ENCODE measurements at places on chromosomes 1 and 21.
A peak's percentile ranks its signal among the peaks of the same experiment; 100 is the strongest.

DNA sequence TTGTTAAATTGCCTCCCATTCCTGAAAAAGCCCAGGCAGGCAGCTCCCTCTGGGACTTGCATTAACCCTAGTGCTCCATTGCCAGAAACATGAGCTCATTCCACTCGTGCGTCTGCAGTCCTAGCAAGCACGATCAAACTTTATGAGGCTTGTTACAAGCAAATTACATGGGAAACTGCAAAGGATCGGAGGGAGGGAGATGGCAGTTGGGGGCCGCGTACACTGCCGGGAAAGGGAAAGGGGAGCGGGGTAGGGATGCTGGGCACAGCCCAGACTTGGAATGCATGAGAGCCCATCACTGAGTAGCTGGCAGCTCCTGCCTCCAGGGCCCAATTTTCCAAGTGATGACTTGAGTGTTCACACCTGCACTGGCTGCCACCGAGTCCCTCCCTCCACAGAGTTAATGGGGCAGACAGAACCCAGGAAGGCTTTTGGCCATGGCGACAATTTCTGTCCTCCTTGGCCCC is 169.9 kb downstream of the BRINP2 start:
- no peak for DNase-seq

DNA sequence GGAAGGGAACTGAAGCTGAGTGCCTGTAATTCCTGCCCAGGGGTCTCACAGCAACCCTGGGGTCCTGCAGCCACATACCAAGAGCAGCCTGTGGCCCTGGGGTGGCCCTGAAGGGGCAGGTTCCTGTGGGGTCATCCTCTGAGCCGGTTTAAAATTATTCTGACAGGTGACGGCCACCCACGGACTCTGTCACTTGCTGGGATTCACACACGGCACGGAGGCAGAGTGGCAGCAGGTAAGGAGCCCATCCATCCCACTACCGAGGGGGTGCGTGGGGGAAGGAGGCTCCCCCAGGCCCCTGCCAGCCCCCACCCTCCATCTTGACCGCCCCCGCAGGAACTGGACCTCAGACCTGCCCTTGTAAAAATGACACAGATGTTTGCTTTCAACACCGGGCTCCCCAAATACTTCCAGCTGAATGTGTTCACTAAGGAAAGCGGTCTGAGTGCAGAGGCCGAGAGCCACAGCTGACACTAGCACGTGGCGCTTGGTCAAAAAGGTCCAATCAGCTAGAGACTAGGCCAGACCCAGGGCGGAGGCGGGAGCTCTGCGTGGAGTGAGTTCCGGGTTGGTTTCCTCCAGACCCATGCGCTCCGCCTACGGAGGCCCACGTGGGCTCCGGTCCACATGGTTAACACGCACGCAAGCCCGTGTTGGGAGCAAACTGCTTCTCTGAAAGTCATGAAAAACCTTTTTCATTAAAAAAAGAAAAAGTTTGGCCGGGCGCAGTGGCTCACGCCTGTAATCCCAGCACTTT is 10.0 kb downstream of the YBEY start:
- DNase-seq: peak; percentile 90

- DNase-seq: no peak
Measured at GRCh38 chr1:80468356-80468755, 1332.4 kb upstream of the ADGRL2 start.

DNA sequence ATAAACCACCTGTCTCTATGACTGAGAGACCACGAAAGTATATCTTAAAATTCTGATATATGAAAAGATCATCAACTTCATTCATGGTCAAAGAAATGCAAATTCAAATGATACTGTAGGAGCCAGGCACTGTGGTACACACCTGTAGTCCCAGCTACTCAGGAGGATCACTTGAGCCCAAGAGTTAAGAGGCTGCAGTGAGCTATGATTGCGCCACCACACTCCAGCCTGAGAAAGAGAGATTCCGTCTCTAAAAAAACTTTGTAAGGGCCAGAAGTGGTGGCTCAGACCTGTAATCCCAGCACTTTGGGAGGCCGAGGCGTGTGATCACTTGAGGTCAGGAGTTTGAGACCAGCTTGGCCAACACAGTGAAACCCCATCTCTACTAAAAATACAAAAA is 17.0 kb downstream of the RERE start:
- DNase-seq: no peak

- no peak for DNase-seq
Measured at GRCh38 chr1:145711213-145711651, 4.1 kb upstream of the PDZK1 start.

GRCh38 chr1:92951141-92951582 is 10.1 kb downstream of the DIPK1A start:
- DNase-seq: peak; percentile 43

DNA sequence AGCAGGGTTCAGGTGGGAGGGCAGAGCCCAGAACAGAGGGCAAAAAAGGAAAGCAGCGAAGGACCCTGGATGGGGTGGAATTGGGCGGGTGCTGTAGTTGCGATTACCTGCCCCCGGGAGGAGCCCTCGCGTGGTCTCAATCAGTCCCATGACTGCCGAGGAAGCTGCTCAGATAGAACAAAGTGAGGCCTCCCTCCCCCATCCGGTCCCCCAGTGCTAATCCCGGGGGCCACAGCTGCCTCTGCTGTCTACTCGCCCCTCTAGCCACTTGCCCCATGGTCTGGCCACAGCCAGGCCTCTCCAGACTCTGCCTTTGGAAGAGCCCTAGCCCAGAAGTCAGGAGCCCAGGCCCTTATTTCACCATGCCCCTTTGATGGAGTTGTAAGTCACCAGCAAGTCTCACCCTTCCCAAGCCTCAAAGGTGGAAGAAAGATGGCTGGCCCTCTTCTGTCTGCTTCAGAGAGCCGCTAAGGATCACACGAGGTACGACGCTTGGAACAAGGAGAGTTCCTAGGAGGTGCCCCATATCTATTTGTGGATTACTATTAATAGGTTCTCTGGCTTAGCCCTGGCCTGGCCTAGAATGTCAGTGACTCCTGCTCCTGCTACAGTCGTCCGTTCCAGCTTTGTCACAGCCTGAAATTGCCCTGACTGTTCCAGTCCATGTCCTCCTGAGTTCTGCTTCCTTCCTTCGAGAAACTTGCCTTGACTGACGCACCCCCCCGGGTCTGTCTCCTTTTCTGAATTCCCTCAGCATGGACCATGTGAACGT is 16.4 kb downstream of the ECHDC2 start:
- peak; percentile 45 for DNase-seq

DNA sequence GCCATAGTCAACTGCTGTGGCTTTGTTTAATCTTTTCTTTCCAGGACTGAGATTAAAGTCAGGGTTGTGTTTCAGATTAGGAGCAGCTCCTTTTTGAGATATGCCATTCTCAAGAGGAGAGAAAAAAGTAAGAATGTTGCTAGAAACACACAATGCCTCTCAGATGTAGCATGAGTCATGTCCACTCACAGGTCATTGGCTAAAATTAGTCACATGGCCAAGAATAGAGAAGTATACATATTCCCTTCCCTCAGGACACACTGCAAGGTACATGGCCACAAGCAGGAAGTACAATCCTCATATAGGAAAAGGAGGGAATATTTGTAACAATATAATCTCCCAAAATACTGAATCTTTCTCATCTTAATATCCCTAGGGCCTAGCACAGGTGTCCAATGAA is 141.9 kb upstream of the PTBP2 start:
- DNase-seq: no peak

- DNase-seq: peak; percentile 65
Measured at GRCh38 chr1:202835548-202836072, 24.9 kb downstream of the PCAT6 start.

DNA sequence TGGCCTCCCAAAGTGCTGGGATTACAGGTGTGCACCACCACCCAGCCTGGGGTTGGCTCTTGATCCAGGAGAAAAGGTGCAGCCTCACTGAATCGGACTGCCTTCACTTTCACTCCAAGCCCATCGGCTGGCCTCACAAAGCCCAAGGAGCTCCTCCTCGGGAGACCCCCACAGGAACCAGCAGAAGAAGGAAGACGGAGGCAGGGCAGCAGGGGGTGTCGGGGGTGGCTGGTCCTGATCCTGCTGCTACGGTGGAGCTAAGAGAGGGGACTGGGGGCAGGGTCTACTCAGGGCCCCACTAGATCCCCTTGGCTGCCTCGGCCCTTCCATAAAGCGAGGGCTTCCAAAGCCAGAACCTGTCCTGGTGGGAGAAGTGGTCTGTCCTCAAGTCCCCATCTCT is 93.9 kb downstream of the STUM start:
- DNase-seq: no peak

DNA sequence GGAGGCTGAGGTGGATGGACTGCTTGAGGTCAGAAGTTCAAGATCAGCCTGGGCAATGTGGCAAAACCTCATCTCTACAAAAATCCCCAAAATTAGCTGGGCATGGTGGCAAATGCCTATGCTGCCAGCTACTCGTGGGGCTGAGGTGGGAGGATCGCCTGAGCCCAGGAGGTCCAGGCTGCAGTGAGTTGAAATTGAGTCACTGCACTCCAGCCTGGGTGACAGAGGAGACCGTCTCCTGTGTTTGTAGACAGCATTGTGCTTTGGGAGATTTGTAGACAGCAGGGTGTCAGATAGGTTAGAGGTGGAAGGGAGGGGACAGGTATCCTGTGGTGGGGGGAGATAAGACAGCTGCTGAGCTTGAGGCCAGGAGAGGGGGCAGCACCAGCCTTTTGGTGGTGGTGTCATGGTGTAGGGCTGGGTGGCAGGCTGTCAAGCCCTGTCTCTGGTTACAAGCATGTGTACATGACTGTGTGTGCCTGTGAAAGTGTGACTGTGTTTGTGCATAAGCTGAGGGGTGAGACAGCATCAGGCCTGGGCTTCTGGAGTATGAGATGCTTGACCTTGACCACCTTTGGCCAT is 15.2 kb downstream of the PPFIA4 start:
- no peak for DNase-seq

- DNase-seq: no peak
Measured at GRCh38 chr21:38797470-38797869, 8.3 kb upstream of the ETS2 start.

GRCh38 chr1:68331117-68331865 is 99.0 kb upstream of the WLS start:
- no peak for DNase-seq

DNA sequence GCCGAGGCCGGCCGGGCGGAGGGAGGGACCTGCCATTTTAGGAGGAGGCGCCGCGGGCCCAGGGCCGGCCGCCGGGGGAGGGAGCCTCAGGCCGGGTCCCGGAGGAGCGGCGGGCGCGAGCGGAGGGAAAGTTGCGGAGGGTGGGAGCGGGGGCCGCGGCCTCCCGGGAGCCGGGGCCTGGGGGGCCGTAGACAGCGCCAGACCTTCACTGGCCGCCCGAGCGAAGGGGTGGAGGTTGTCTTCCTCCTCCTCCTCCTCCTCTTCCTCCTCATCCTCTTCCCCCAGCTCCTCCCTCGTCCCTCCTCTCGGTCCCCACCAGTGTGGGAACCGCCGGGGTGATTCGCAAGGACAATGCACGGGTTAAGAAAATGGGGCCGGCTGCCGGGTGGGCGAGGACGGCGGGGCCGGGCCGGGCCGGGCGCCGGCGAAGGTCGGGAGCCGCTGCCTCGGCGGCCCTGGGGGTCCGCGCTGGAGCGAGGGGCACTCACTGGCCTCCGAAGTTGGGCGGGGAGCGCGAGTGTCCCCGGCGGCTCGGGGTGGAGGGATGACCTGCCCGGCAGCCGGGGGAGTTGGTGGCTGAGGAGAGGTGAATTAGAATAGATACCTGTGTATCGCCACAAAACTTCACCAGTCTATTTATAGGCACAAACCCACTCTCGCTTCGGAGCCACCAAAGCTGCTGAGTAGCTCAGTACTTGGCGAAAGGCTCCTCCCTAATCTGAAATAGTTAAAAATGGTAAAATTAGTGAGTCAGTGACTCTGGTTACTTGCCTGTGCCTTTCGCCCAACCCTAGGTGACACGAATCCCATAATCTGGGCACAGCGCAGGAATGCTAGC is 1.3 kb downstream of the DYRK1A start:
- peak; percentile 63 for DNase-seq

DNA sequence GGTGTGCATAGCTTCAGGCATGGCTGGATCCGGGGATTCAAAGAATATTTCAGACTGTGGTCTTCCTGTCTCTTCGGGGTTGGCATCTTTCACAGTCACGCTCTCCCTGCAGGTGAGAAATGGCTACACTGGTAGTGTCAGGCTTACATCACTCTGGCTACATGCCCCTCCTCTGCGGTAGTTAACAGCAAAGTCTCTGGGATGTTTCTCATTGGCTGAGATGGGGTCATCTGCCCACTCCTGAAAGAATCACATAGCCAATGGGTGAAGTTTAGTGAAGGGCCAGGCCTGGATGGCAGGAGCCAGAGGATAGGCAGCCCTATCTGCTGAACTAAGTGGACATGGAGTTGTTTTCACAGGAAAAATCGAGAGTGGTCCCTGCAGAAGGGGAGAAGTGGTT is 356.5 kb downstream of the MATN1 start:
- DNase-seq: no peak

DNA sequence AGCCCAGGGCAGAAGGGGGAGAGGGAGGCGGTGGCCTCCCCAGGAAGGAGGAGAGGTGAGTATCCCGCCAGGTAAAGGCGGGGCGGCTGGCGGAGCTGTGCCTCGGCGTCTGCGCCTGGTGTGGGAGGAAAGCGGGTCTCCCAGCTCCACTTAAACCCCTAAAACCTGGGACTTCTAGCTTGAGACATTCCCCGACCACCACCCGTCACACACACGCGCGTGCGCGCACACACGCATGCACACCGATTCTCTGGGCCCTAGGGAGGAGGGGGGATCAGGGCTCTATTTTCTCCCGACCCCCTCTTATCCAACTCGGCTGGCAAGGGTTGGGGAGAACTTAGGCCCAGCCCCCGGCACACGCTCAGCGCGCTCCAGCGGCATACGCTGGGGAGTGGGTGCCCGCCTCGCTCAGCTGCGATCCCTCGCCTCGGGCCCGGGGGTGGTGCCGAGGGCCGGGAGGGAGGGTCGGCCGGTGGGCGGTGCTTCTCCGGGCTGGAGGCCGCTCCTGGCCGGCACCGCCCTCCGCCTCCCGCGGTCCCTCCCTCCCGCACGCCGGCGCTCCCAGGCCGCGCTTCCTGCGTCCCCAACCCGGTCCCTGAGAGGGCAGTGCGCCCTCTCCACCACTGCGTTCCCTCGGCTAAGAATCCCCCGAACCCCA is at the start of gene TMEM51:
Gene TMEM51 (plus strand): TSS at position 564 of the 658 bp plus-strand sequence. CDS start 61,341 bp downstream, outside the sequence.
- DNase-seq: no peak

DNA sequence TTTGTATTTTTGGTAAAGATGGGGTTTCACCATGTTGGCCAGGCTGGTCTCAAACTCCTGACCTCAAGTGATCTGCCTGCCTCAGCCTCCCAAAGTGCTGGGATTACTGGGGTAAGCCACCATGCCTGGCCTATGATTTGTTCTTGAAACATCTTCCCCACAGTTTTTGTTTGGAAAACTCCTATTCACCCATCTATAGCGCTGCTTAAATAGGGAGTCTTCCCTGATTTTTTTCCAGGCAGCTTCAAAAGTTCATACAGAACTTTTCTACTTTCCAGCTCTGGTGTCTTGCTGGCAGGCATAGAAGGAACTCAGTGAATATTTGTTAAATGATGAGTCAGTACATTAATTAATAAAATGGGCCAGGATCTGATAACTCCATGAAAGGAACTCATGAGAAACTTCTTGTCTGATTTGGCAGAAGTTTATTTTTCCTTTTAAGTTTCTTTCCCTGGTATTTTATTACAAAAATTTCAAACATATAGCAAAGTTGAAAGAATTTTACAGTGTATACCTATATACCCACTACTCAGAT is 33.0 kb upstream of the TTC22 start:
- DNase-seq: no peak

Data from activated CD4-positive, alpha-beta T cell treated with anti-CD3 and anti-CD28 coated beads, Interleukin-10, Interleukin-2, amounts not matched to agents 100 ng/mL and 50 ng/mL, durations not matched to agents 16 hours and 8 hours (primary cell).